ENCODE measurements at places on chromosomes 13 and 19.
A peak's percentile ranks its signal among the peaks of the same experiment; 100 is the strongest.

DNA sequence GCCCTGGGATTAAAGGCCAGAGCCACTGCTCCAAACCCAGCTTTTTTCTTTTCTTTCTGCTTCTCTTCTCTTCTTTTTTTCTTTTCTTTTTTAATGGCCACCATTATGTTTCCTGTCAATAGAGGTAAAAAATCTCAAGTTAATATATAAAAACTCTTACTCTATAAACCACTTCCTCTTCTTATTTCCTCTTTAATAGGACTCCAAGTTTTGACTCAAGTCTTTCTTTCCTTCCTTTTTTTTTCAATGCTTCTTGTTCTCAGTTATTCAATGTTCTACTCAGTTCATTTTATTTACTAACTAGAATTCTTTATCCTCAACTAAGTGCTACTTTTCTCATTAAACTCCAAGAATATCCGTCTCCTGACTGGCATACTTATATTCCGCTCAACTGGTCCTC, 27.1 kb upstream of the MYCBP2 start:
- no peak for DNase-seq

GRCh38 chr13:66634384-66634783, 595.8 kb downstream of the PCDH9 start:
- DNase-seq = peak; percentile 3

- DNase-seq = no peak
Observed at GRCh38 chr13:27921421-27921960, 1.7 kb downstream of the PDX1 start.

DNA sequence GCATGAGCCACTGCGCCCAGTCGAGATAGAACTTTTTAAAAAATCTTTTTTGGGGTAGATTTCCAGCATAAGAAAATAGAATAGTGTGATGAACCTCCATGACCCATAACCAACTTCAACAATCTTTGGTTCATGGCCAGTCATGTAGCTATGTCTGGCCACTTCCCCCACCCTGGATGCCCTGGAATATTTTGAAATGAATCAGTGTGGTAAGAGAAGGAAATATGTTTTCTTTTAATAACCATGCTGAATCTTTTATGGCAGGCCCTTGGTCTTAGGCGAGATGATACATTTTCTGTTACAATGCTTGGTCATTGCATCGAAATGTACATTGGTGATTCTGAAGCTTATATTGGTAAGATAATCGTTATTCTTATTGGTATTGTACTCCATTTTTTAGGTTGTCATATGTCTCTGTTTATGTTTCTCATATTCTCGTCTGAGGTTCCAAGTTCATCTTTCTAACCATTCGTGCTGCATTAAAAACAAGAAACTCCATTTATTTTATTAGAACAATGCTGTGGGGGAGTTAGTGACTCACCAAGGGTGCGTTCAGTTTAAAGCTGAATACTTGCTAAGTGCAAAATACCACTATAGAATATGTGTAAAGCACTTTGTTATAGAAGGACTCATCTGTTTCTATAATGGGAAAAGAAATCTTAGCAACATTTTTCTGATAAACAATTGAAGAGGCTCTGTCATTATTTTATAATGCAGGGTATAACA, 16.4 kb upstream of the UPF3A start:
- peak; percentile 77 for DNase-seq

DNA sequence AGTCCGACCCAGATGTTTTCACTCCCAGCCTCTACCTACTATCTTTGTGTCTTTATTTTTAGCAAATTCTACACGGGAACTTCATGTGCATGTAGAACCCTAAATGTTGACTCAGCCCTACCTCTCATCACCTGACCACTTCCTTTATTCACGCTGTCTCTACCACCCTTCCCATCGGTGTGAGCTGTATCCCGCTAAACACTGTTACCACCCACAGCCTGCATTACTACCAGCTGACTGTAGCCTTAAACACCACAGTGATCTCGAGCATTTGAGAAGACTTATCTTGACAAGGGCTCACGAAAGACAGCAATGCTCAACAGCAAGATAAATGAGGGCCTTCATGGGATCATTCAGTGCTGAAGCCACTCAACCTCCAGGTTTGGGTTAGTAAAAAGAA, 15.1 kb downstream of the NCR1 start:
- no peak for DNase-seq

- DNase-seq = no peak
Observed at GRCh38 chr13:62837895-62838294, 1422.2 kb upstream of the PCDH20 start.

- DNase-seq = no peak
Observed at GRCh38 chr19:7905268-7905667, 1.6 kb downstream of the MAP2K7 start.

GRCh38 chr13:98900442-98900841, 77.4 kb downstream of the DOCK9 start:
- DNase-seq = peak; percentile 24

DNA sequence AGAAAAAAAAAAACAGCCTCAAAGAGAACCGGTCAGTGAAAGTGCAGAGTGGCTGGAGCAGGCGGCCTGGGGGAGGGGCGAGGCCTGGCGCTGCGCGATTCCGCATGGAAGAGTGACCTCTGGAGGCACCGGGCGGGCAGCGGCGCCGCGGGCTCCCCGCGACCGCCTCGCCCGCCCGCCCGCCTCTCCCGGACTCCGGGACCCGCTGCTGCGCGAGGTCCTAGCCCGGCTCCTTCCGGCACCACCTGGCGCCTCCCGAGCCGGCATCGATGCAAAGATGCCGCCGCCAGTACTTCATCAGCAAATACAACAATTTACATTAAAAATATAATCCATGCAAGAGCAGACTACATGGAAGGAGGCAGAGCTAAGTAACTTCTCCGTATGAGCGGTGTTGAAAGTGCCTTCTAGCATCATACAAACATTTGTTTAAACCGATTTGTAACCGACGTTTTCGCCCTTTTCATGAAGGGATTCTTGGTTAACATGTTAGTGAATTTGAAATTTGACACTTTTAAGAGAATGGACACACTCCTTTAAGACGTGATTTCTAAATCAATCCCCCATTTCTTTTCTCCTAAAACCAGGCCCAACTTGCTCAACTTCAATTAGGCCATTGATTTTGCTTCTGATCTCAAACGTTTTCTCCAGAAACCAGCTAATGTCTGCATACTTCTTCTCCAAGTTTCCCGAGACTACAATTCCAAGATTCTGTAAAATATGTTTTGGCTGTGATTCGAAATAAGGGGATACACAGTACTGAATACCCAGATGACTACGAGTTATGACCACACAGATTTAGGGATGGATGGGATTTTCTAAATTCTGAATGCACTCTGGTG, 2.1 kb downstream of the EFNB2 start:
- DNase-seq = peak; percentile 78

DNA sequence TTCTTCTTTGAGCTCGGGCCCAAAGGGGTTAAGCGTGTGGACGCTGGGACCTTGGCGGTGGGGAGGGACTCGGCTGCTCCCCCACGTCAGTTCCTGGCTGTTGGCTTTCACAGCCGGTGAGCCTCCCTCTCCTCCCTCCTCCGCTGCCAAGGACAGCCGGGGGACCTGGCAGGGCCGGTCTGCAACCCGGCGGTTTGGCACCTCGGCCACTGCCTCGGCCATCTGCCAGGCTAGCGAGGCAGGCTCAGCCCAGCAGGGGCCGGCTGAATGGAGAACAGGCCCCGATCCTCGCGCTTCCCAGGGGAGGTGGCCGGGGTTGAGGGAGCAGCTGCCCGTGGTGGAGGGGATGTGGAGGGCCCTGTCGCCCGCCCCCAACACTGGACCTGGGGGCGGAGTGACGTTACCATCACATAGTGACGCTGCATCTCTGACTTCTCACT, 5.0 kb downstream of the TLE5 start:
- peak; percentile 49 for DNase-seq

DNA sequence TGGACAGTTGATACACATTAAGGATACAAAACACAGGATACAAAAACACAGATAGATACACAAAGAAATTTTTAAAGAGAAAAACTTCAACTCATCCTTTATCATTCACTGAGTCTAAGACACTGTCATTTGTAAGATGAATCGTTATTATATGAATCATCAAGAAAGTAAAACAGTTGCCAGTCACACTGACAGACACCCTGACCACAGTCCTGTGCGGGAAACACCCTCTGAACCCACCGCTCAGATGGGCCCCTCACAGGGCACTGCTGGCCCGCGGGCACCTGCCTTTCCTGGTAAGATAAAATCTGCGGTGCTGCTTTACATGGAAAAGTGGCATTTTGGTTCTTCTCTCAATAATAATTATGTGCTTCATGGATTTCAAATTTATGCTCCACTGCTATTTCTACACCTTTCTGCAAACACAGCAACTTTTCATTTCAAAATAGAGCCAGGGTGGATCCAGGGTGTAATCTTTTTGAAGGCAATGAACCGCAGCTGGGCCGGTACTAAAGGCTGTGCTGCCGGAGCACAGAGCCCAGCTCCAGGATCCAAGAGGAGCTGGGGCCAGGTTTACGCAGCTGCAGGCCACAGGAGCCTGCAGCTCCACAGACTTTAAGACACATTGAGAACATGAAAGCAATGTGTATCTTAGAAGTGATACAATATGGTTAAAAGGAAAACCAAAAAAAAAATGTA, 76.8 kb downstream of the TUBGCP3 start:
- DNase-seq = no peak

DNA sequence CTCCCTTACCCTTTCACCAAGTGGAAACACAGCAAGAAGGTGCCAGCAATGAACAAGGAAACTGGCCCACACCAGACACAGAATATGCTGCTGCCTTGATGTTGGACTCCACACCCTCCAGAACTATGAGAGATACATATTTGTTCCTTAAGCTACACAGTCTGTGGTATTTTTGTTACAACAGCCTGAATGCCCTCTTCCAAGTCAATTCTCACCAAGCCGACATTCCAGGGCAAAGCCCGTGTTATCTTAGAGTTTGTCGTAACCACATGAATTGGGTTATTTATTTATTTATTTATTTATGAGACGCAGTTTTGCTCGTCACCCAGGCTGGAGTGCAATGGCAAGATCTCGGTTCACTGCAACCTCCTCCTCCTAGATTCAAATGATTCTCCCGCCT, 14.9 kb downstream of the FGF21 start:
- peak; percentile 81 for DNase-seq

DNA sequence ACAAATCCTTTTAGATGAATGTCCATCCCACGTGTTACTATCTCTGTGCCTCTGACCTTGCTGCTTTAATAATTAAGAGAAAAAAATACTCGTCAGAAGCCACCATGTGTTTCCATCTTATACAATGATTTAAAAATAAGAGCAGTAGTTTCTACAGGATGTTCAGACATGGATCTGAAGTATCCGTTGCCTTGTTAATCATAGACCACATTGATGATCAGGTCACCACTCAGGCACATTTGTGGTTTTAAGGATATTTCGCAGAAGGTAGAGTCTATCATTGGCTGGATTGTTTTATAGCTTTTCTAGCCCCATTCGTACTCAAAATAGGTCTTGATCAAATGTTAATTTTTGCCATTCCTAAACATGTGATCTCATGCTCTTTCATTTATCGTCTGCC, 710.0 kb upstream of the ARGLU1 start:
- DNase-seq = no peak

GRCh38 chr19:5166262-5166661, 174.3 kb downstream of the PTPRS start:
- peak; percentile 77 for DNase-seq

- DNase-seq = peak; percentile 31
Observed at GRCh38 chr13:46387064-46387851, at the start of gene RUBCNL. TSS of gene RUBCNL (minus strand) at chr13:46387252. CDS start at chr13:46372475, 14,777 bp downstream.

DNA sequence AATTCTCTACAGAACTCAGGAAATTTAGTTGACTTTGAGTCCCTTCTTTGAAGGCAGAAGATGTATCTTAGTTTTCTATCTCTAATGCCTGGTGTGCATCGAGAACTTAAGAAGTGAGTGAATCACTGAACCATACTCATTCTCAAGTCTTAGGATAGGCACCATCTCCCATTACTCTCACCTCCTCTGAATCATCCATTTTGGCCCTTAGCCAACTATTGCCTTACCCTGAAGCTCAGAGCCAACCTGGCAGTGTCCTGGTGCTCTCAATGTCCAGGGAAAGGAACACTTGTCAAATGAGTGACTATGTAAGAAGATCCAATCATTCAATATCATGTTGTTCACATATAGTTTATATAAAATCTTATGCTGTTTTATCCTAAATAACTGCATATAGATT, 146.6 kb downstream of the RGCC start:
- DNase-seq = peak; percentile 49

DNA sequence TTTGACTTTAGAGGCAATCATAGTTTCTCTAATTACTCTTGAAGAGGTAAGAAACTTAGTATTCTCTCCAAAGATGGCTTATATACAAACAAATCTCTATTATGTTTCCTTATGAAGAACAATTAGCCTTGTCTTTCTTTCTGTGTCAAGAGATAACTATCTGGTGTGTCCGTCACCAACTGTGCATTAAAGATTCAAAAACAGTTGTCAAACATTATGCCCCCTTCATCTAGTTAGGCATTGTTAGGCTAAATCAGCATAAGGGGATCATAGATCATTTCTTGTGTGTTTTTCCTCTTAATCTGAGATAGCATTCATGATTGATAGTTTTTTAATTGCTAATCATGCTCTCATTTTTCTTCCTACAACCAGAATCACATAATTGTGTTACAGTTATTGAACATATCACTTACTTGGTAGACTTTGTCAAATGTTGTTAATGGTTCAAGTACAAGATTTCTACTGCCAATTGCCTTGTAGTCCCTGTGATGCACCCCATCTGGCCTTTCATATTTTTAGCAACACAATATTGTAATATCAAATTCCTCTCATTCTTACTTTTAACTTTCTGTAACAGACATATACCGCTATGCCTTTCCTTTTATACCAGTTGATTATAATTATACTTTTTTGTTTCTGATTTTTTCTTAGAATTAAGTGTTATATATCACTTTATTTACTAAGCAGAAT, 612.7 kb downstream of the SLITRK6 start:
- no peak for DNase-seq

GRCh38 chr13:109145631-109146030, 516.2 kb downstream of the MYO16 start:
- DNase-seq = peak; percentile 76

DNA sequence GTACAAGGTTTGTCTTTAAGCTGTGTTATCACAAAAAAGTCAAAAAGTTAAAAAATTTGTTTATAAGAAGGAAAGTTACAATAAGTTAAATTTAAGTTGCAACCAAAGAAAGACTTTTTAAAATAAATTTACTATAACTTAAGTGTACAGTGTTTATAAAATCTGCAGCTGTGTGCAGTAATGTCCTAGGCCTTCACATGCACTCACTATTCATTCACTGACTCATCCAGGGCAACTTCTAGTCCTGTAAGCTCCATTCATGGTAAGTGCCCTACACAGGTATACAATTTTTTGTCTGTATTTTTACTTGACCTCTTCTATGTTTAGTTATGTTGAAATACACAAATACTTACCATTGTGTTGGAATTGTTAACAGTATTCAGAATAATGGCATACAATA, 667.9 kb upstream of the SLITRK5 start:
- DNase-seq = no peak

- peak; percentile 25 for DNase-seq
Observed at GRCh38 chr13:30266756-30267155, 40.6 kb downstream of the KATNAL1 start.

GRCh38 chr19:2726160-2726855, 5.1 kb upstream of the DIRAS1 start:
- DNase-seq = no peak

GRCh38 chr19:41521931-41522555, 53.9 kb upstream of the CEACAM21 start:
- no peak for DNase-seq

GRCh38 chr19:16537111-16537510, 5.1 kb downstream of the CHERP start:
- no peak for DNase-seq

GRCh38 chr13:65149687-65150086, 2080.4 kb downstream of the PCDH9 start:
- no peak for DNase-seq
